ENCODE measurements at places on chromosomes 1 and 21.
A peak's percentile ranks its signal among the peaks of the same experiment; 100 is the strongest.

DNA sequence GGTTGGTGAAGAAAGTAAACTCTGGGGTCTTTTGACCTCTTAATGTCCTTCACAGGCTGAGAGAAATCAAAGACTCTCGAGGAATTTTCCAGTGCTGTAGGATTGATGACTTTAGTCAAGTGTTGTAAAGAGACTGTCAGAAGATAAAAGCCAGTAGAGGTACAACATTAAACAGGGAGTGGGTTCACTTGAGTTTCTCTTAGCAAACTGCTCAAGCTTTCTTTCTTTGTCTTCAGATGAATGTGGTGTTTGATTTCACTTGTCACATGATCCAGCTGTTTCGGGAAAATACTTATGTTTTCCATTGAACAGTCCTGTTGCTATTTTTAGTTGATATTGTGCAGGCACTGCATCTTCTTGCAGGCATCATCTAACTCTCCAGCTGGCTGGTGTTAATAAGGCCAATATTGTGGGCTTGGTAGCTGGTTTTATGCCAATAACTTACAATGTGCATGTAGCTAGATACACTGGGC lies 45.6 kb downstream of the XCL2 start:
- H3K4me3 ChIP-seq = no peak overlapping the region
- peaks cover 15% of the 10 kb centered on the region for H3K4me1 ChIP-seq
- H3K36me3 ChIP-seq = no peaks in the 10 kb centered on the region
- H3K27me3 ChIP-seq = no peaks in the 10 kb centered on the region
- no peak for DNase-seq

GRCh38 chr1:81259625-81260411 lies 540.9 kb upstream of the ADGRL2 start:
- H3K4me3 ChIP-seq = no peak overlapping the region
- DNase-seq = no peak
- no peaks in the 10 kb centered on the region for H3K4me1 ChIP-seq
- no peaks in the 10 kb centered on the region for H3K27me3 ChIP-seq
- no peak overlapping the region for H3K27ac ChIP-seq

- H3K36me3 ChIP-seq = no peaks in the 10 kb centered on the region
- H3K27ac ChIP-seq = no peak overlapping the region
- H3K4me3 ChIP-seq = no peak overlapping the region
- peaks cover 17% of the 10 kb centered on the region for H3K4me1 ChIP-seq
- DNase-seq = no peak
These were observed 38.0 kb upstream of the FOXO6 start for GRCh38 chr1:41323243-41323642.

GRCh38 chr1:197066719-197067456 lies at the start of gene F13B:
Gene F13B, minus strand, starts transcription at chr1:197067260. Its CDS starts 37 bp downstream, at chr1:197067223.
- H3K27me3 ChIP-seq = no peaks in the 10 kb centered on the region
- no peak within 1 kb of the TSS for H3K27ac ChIP-seq
- no peak within 1 kb of the TSS for H3K4me3 ChIP-seq
- H3K4me1 ChIP-seq = no peaks in the 10 kb centered on the region
- no peak for DNase-seq

DNA sequence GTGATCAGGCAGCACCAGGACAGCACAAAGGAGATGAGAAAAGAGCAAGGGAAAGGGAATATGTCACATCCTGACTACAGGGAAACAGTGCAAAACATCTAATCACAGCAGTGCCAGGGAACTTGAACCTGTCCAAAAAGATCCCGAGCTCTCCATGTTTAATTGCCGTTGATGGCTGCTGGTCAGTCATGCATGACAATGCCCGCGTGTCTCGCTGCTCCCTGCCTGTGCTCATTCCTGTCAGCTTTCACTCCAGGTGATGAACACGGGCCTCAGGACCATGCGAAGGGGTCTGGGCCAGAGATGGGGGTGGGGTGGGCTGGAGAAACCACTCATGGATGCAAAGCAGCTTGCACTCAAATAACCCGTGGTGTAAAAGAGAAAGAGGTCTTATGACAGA lies 287.0 kb downstream of the GPATCH2 start:
- no peaks in the 10 kb centered on the region for H3K27me3 ChIP-seq
- no peak for DNase-seq
- no peaks in the 10 kb centered on the region for H3K4me1 ChIP-seq
- no peak overlapping the region for H3K4me3 ChIP-seq
- no peak overlapping the region for H3K27ac ChIP-seq

DNA sequence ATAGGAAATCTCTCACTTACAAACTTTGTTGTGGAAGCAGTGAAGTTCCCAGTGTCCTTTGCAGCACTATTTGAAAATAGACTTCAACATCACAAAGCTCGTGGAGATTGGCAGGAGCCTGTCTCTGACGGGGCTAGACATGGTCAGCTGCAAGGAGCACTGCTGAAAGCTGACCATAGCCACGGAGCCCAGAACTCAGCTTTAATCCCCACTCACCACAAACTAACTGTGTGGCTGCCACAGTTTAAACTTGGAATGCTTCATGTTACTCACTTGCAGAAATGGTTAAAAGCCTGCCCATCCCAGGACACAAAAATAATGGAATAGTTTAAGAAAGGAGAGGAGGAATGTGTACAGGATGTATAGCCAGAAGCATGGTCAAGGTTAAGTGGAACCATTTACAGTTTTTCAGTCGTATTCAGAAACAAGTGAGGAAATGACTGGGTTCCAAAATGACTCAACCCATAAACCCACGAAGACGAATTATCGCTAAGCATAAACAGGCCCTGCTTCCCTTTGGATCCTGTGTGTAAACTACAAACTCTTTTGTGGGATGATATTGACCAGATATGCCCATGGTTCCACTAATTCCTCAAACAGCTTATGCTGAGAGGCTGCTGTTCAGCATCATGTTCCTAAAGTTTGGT lies 18.2 kb downstream of the DNALI1 start:
- H3K4me1 ChIP-seq = no peaks in the 10 kb centered on the region
- no peaks in the 10 kb centered on the region for H3K27me3 ChIP-seq
- H3K27ac ChIP-seq = no peak overlapping the region

- no peaks in the 10 kb centered on the region for H3K27me3 ChIP-seq
- H3K4me1 ChIP-seq = peaks cover 6% of the 10 kb centered on the region
- H3K4me3 ChIP-seq = no peak overlapping the region
- DNase-seq = no peak
- no peak overlapping the region for H3K27ac ChIP-seq
- peaks cover 26% of the 10 kb centered on the region for H3K36me3 ChIP-seq
These were observed 16.9 kb downstream of the MTFR1L start for GRCh38 chr1:25836695-25837094.

GRCh38 chr1:36513676-36514473 lies 31.2 kb upstream of the CSF3R start:
- H3K27ac ChIP-seq = no peak overlapping the region
- H3K27me3 ChIP-seq = peaks cover 14% of the 10 kb centered on the region
- no peak overlapping the region for H3K4me3 ChIP-seq
- DNase-seq = no peak
- H3K36me3 ChIP-seq = no peaks in the 10 kb centered on the region
- H3K4me1 ChIP-seq = no peaks in the 10 kb centered on the region

DNA sequence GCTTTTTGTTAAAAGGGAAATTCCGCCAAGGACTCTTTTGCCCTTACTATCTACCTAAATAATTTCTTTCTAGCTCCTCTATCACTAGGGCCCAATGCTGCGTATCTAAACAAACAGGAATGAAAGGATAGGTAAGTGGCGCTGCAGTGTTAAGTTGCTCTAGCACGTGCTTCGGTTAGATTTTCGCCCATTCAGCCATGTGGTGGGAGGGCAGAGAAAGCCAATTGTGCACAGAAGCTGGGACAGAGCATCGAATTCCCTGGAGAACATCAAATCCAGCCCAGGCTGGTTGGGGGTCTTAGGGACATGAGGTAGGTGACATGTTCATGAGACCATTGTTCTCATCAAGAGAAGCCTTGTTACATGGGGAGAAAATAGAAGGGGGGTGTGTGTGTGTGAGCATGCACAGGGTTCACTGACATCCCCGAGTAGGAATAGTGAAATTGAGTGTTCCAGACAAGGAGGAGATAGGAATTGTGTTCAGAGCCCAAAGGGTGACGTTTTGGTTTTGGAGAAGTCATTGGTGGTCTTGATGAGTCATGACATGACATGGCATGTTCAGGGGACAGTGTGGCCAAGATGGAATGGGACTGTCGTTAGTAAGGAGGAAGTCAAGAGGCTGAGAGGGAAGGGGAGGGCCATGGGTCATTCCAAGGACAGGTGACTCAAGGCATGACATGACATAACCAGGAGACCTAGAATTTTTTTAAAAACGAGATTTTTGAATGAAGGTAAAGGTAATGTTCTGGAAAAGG lies 107.1 kb downstream of the TLR5 start:
- peaks cover 15% of the 10 kb centered on the region for H3K27me3 ChIP-seq
- H3K36me3 ChIP-seq = no peaks in the 10 kb centered on the region
- no peak for DNase-seq
- H3K27ac ChIP-seq = no peak overlapping the region
- no peak overlapping the region for H3K4me3 ChIP-seq
- peaks cover 20% of the 10 kb centered on the region for H3K4me1 ChIP-seq

DNA sequence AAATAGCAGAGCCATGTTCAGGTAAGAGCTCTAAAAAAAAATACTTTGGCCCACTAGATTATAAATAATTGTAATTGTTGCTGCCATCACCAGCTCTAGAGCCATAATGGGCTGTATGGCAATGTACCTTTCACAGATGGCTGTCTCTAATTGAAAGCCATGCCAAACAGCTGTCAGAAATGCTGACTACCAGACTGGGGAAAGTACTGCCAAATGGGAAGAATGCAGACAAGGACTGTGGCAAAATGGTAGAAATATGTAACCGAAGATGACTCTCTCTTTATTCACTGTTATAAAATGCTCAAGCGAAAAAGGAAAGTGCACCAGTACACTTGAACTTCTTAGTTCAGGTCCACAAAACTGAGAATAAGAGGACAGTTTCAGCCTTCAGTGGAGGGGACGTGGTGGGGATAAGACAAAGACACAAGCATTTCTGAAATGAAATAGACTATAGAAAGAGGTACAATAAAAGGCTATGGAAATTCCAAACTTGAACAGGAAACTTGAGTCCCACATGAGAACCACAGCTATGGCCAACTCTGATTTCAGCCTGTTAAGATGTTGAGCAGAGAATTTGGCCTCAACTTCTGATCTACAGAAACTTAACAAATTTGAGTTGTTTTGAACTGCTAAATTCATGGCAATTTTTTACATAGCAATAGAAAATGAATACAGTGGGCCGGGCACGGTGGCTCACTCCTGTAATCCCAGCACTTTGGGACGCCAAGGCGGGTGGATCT lies 46.5 kb upstream of the LPGAT1 start:
- H3K4me3 ChIP-seq = no peak overlapping the region
- H3K27me3 ChIP-seq = no peaks in the 10 kb centered on the region

DNA sequence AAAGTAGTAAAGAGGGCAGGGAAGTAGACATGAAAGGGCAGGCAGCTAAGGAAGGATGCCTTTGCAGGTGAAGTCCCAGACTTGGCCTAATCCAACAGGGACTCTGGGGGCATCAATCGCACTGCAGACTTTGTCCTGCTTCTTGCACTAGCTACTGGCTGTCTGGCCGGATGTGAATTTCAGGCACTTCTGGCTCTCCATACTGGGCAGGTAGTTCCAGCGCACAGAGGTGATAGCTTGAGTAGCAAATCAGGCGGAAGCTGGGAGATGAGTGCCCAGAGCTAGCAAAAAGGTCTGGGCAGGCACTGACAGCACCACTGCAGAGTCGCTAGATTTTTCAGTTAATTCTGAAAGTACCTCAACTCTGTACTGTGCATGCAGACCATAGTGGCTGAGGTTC lies 997 bp downstream of the RSPH1 start:
- no peak overlapping the region for H3K27ac ChIP-seq
- peaks cover 17% of the 10 kb centered on the region for H3K4me1 ChIP-seq
- DNase-seq = no peak
- no peaks in the 10 kb centered on the region for H3K27me3 ChIP-seq

GRCh38 chr1:111720274-111720976 lies 18.8 kb downstream of the INKA2 start:
- peaks cover 49% of the 10 kb centered on the region for H3K4me1 ChIP-seq
- no peaks in the 10 kb centered on the region for H3K27me3 ChIP-seq
- H3K4me3 ChIP-seq = no peak overlapping the region
- H3K36me3 ChIP-seq = no peaks in the 10 kb centered on the region

DNA sequence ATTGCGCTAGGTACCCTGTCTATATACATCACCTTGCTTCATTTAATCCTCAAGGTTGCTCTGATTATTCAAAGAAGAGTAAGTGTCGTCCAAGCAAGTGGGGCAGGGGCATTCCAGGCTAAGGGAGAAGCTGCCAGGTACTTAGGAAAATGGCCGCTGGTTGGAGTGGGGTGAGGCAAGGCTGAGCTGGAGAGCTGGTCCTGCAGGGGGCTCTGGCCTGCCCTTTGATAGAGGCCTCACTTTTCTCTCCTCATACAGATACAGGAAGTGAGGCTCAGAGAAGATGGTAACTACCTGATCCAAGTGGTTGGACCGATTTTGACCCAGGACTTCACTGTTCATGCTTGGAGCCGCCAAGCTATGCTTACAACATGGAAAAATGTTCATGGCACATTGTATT lies 86.9 kb upstream of the ZBTB40 start:
- no peak overlapping the region for H3K4me3 ChIP-seq
- no peaks in the 10 kb centered on the region for H3K36me3 ChIP-seq
- no peaks in the 10 kb centered on the region for H3K4me1 ChIP-seq
- DNase-seq = no peak

DNA sequence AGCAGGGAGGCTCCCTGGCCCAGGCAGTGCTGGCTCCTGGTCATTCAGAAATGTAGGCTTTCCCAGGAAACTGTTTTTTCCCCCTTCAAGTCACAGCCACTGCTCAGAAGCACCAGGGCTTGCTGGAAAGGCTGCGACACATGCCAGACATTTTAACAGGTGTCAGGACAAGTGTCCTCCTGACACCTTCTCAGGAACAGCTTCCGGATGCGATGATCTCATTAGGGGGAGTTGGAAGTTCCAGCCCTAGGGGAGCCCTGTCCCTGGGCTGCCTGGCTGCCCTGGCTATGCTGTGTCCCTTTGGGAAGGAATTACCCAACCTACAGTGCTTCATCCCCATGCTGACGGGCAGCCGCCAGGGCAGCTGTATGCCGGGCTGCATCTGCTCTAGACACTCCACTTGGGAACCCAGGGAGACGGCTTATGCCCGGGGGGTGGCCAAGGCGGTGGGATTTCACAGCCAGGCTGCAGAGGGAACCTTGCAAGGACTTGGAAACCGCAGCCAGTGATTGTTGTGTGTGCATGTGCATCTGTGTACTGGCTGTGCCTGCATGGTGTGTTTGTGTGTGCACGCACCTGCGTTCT lies 41.8 kb downstream of the AJAP1 start:
- no peaks in the 10 kb centered on the region for H3K4me1 ChIP-seq
- DNase-seq = no peak
- peaks cover 13% of the 10 kb centered on the region for H3K27me3 ChIP-seq
- H3K36me3 ChIP-seq = no peaks in the 10 kb centered on the region
- no peak overlapping the region for H3K27ac ChIP-seq

GRCh38 chr1:22053861-22054770 lies 1.6 kb downstream of the CDC42 start:
- H3K4me1 ChIP-seq = peaks cover 56% of the 10 kb centered on the region
- H3K27ac ChIP-seq = peak overlapping the region; percentile 97
- H3K36me3 ChIP-seq = peaks cover 13% of the 10 kb centered on the region
- H3K4me3 ChIP-seq = peak overlapping the region; percentile 66
- no peaks in the 10 kb centered on the region for H3K27me3 ChIP-seq
- peak; percentile 32 for DNase-seq
